Activated CD4-positive, alpha-beta memory T cell treated with anti-CD3 and anti-CD28 coated beads for 36 hours (primary cell): ENCODE measurements at places on chromosomes 1 and 21.

GRCh38 chr1:202593845-202594244 lies 116.4 kb downstream of the SYT2 start:
- no peak for DNase-seq

DNA sequence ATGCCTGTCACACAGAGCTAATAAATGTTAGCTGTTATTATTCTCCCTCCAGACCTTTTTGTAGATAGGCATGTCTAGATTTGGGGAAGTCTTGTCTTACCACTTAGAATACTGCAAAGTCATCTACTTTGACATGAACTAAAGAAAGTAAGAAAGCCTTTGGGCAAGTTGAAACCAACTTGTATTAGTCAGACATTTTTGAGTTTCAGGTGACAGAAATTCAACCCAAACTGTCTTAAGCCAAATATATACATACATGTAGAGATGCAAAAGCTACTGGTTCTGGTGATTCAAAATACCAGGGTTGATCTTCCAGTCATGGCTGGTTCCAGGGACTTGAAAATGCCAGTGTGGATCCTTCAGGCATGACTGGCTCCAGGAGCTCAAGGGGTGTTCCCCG lies 276.8 kb upstream of the TMEM51 start:
- no peak for DNase-seq

DNA sequence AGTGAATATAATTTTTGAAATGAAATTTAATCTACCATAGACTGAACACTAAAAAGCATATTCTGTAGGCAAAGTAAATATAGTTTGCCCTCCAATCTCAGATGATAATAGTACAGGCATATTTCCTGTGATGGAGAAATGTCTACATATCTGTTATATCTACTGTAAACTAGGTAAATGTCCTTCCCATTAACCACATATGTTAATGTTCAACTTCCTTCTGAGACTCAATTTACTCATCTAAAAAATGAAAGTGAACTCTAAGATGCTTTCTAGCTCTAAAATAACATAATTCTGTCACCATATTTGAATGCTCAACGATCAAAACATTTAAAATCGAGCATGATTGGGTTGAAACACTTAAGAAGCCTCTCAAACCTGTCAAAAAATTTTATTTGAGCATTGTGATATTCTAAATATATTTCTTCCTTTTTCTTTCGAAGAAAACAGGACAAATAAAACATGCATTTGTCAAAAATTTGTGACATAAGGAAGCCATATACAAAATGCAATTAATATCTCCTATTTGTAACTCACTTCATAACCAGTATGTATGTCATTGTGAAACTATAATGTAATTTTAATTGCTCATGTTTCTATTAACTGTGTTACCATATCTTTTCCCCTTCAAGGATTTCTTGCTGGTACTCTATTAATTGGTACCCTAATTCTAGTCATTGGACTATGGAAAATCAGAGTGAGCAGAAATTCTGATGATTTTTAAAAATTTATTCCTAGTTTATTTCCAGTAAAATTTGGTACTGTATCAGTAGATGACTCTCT lies 34.2 kb downstream of the CD55 start:
- DNase-seq: no peak

- no peak for DNase-seq
These were observed 108.8 kb downstream of the ADAMTS1 start for GRCh38 chr21:26736449-26736848.

- DNase-seq: no peak
These were observed 73.0 kb upstream of the ABCD3 start for GRCh38 chr1:94345148-94345721.

- DNase-seq: no peak
These were observed 252.0 kb downstream of the RHOU start for GRCh38 chr1:228987286-228987685.

DNA sequence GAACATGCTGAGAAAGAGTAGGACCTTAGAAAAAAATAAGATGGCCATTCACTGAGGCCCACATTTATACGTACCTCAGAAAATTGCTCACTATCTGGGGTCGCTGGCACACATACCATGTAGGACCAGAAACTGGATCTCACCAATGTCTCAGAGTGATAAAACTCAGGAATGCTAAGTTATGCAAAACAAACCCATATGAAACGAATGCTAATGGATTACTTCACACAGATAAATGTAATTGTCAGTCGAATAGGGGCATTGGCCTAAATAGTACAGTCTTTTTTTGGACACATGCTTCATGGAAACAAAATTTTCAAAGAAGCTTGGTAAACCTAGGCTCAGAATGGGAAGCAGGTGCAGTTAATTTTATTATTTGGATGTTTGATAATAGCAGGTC lies 32.6 kb upstream of the RGS2 start:
- DNase-seq: no peak

GRCh38 chr1:8344893-8345507 lies 27.1 kb downstream of the SLC45A1 start:
- no peak for DNase-seq

- no peak for DNase-seq
These were observed 12.2 kb upstream of the FAM167B start for GRCh38 chr1:32234792-32235191.

DNA sequence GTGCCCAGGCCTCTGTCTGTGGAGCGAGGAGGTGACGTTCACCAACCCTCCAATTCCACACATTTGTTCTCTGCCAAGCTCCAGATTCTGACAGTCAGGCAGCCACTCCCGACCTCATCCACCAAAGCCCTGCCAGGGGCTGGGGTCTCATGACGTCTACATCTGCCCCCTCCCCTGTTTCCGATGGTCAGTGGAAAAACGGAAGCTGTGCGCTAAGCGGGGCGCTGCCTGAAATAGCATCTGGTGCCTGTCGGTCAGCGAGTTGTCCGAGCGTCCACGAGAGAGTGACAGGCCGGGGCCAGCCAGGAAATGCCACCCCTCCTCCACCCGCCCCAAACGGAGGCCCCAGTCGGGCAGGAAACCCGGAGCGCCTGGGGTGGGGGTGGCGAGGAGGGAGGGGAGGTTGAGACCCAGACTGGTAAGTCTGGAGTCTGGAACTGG lies 3.2 kb upstream of the TAL1 start:
- DNase-seq: no peak

- DNase-seq: peak; percentile 92
These were observed 150.1 kb upstream of the SOD1 start for GRCh38 chr21:31509194-31510017.

GRCh38 chr1:209647156-209647555 lies 5.1 kb downstream of the LAMB3 start:
- no peak for DNase-seq

- no peak for DNase-seq
These were observed 12.2 kb downstream of the MORN1 start for GRCh38 chr1:2378956-2379732.

DNA sequence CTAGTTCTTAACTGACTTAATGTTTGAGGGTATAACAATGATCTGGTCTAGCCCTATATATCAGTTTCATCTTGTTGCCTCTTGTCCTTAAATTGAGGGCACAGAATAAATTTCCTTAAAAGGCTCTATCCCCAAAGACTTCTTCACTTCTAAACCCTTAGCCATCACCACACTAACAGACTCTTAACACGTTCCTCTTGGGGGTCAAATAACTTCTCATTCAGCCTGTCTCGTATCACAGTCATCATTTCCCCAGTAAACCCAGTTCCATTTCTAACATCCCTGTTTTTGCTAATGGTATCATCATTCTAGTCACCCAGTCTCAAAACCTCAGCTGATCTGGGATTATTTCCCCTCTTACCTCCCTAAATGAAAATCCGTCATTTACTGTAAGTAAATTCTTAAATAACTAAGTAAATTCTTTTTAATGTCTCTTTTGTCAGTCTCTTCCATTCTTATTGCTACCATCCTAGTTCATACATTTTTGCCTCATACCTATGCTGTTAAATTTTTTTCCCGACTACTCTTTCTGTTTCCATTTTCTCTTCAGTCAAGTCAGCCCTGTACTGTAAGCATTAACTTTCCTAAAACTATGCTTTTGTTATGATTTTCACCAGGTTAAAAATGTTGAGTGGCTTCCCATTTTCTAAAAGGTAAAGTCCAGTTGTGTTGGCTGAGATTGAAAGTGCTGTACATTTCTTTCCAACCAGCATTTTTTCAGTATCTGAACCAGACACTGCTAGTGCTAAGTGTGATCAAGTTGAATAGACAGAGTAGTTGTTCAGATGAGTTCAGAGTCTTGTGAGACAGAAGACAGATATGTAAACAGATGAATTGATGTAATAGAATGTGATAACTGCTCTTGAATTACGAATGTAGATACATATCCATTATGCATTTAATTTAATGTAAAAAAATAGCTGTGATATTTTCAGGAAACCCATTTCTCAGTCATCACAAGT lies 6.9 kb downstream of the CTTNBP2NL start:
- DNase-seq: no peak

- DNase-seq: no peak
These were observed 125.1 kb downstream of the GIPC2 start for GRCh38 chr1:78170859-78171258.

DNA sequence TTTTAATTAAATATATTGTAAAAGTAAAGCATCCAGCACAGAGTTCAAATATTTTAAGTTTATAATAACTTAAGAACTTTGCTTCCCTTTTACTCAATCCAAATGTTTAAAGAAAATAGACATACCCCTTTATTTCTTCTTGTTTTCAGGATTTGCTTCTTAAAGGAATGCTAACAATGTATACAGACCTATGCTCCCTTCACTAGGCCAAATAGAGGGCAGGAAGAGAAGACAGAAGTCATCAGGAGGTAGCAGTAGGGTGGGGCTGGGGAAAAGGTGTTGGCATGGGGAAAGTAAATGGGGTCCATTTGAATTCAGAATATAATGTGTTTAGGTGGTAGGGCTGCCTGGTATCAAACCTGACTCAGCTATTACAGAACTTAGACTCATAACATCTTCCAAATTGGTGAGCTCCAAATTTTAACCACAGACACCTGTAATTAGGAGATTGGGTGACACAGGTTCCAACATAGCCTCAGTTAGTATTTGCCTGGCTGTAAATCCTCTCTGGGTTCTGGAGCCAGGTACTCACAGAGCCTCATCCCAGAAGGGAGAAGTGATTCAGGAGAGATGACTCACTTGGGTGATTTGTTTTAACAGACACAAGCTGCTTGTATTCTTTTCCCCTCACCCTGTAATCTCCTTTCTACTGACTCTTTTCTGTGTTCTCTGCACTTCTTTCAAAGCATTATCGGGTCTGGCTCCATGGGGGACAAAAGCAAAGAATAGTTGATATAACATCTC lies 60.1 kb upstream of the DUSP10 start:
- DNase-seq: no peak

GRCh38 chr1:119688810-119689209 lies 22.9 kb upstream of the PHGDH start:
- no peak for DNase-seq

DNA sequence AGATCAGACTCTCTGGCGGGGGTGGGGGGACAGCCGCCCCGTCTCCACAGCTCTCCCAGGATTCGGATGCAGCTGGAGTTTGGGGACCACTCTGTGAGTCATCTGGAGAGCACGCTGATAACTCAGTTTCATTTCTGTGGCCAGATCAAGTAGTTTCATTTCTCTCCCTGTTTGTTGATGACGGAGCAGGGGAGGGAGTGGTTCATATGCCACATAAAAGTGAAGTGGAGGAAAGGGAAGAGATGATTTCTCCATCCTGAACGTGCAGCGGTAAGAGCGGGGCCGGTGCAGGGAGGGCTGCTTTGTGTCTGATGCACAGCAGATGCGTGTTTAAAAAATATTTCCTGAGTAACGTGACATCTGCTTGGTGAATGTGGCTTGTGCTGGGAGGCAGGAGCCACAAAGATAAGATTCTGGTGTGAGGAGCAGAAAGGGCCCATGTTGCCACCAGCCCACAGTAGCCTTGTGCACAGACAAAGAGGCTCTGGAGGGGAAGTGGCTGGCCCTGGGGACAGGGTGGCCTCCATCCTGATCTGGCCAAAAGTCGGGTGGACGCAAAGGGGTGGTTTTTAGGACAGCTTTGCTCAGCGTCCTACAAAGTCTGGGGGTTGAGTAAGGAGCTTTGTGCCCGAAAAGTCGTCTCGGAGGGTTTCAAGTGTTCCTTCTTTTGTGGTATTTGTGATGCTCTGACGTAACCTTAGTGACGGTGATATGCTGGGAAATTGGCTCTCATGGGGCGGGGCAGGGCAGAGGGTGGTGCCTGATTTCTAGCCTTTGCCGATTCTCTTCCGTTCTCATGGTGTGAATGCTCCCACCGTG lies at the start of gene MX2:
MX2 (plus strand) TSS at position 242 of the 819 bp plus-strand sequence. CDS start 14,880 bp downstream, outside the sequence.
- DNase-seq: peak; percentile 88

- no peak for DNase-seq
These were observed 89.1 kb downstream of the ITSN1 start for GRCh38 chr21:33731447-33731846.

DNA sequence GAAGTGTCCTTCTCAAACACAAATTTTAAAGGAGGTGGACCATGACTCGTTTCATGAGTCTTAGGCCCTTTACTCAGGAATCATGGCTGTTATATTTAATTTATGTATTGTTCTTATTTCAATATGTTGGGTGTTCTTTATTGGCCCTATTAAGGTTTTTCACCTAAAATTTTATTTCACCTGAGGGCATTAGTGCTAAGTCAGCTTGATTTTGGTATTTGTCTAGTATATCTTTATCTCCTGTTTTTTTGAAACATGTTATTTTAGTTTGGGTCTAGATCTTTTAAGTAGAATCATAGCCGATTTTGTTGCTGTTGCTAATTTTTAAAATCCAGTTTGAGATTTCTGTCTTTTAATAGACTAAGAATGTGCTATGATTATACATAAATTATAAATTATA lies 430.4 kb downstream of the RPS6KC1 start:
- DNase-seq: no peak

- no peak for DNase-seq
These were observed 238.2 kb upstream of the KCNK2 start for GRCh38 chr1:214844319-214844718.

GRCh38 chr21:28522014-28522799 lies 470.5 kb downstream of the LTN1 start:
- DNase-seq: peak; percentile 16

GRCh38 chr1:7103361-7103782 lies 318.1 kb downstream of the CAMTA1 start:
- DNase-seq: no peak

GRCh38 chr1:55257958-55258357 lies 42.8 kb upstream of the USP24 start:
- DNase-seq: peak; percentile 77

DNA sequence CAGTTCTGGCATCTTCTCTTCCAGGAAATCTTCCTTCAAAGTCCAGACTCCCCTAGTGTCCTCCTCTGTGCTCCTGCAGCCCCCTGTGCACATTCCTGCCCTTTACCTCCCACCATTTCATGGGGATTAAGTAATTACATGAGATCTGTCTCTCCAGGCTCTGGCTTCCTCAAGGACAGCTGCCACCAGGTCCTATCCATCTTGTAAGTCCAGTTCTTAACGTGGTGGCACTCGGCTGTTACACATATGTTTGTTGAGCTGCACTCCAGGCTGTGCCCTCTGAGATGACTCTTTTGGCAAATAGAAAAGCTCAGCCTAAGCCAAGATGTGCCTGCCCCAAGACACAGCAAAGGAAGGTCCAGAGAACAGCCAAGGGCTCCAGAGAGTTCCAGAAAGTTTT lies 57.4 kb upstream of the CAMK1G start:
- DNase-seq: no peak

DNA sequence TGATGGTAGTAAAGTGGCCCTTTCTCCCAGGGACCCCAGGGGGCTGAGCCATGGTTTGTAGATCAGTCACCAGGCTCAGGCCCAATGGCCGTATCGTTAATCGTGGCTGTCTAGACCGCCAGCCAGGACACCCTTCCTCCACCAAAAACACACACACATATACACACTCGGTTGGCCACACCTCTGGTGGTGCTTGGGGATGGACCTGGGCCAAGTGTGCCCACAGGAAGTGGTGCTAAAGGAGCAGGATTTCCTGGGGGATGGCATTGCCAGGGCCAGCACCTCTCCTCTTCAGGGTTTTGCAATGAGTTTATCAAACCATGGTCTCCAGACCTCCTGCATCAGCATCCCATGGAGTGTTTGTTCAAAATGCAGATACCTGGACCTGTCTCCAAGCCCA lies 36.2 kb downstream of the CITED4 start:
- no peak for DNase-seq
